EH (cell line): ENCODE measurements at places on chromosomes 11 and 22.

DNA sequence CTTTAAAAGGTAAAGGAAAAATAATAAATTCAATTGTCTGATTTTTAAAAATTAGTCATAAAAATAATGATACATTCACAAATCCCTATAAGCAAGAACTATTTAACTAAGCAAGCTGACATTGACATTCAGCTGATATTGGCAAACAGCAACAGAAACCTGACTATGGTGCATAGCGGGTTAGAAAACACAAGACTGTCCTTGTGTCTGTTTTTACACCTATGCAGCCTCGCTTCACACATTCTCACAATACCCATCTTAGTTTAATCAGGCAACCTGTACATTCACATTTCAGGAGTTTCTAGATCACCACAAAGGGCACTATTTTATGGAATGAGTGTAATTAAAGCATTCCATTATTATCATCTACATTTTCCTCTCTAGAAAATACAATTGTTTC is 737.1 kb downstream of the KCNA4 start:
- no peak for DNase-seq

- DNase-seq = no peak
These were observed 86.9 kb downstream of the SYN3 start for GRCh38 chr22:32971276-32971675.

DNA sequence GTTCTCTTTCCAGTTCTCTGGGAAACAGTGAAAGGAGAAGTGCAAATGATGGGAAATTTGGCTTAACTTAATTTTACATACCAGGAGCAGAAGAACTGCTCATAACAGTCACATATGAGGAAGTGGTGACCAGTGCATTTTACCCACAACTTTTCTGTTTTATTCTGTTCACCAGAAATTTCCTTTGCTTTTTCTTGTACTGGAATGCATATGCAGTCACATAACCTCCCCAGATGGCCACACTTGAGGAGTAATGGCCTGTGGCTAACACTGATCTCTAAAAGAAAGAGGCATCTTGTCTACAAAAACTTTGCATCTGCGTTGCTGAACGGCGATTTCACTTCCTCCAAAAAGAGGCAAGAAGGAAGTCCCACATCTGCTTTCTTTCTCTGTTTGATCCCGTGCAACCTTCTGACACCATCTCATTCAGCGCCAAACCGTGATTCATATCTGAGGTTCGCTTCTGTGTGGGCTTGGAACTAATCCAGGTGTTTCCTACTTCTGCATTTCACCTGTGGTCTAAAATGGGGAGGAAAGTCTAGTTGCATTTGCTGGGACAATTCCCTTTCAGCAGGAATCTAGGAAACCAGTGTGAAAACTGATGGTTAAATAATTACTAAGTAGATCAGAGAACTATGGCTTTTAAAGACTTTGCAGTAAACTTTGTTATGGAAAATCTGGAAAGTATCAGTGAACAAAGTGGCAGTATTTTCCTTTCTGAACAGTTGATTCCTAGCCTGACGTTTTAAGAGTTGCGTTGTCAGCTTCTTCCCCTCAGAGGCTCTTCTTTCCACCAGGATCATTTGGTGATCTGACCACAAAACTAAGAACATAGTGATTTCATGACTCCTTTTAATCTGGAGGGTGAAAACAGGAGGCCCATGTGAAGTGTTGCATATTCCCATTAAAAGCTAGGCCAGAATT is 4.2 kb upstream of the MPEG1 start:
- peak; percentile 21 for DNase-seq

- no peak for DNase-seq
These were observed 68.1 kb downstream of the ALX4 start for GRCh38 chr11:44241851-44242250.

GRCh38 chr11:78270971-78271370 is 82.3 kb downstream of the USP35 start:
- no peak for DNase-seq

DNA sequence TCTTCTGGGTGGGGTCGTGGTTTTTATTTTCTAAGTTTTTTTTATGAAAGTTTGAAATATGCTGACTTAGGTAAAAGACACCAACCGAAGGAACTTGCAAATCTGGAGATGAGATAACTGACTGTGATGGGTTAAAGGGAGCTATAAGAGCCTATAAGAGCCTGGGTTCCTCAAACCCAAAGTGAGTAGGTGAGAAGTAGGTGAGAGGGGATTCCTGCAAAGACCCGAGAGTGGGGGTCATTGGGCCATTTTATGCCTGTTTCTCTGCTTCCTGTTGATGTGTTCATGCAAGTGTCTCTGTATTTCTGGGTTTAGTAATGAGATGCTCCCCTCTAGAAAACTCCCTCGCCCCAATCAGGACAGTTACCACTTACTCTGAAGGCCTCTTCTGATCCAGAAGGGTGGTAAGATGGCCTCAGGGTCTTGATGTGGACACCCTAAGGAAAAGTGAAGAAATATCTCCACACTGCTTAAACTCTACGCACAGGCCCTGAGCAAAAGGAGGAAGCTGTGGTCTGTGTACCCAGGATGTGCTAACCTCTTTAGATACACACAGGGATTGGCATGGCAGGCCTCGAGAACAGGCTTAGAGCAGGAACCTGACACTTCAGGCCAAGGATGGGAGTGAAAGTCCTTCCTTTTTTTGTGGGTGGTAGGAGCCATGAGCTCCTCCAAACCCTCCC is 1.8 kb downstream of the FLI1 start:
- DNase-seq = peak; percentile 49

GRCh38 chr11:12235947-12236743 is 125.8 kb downstream of the MICAL2 start:
- peak; percentile 78 for DNase-seq

DNA sequence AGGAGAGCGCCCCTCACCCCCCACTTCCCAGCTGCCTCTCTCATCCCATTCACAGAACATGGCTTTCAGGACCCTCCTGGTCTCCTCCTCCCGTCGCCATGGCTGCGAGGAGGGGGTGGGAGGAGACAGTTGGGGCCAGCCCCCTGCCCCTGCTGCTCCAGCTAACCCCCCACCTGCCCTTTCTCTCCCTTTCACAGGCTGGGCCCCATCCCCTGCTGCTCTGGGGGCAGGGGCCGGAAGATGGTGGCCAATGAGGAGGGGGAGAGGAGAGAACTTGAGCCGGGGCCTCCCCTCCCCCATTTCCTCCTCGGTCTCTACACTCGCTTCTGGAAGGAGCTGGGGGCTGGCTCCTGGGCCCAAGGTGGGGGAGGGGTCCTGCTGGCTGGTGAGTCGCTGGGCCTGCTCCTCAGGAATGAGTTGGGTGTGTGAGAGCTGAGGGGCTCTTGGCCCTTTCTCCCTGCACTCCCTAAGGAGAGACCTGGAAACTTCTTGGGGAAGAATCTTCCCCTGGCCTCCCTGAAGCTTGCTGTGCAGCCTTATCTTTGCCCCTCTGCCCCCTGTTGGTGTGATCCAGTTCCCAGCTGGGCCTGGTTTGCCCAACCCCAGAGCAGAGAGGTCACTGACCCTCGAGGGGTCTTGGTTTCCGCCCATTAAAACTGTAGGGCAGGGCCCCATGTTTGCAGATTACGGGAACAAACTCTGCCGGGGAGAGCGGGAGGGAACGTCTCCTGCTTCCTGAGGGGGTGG is 10.2 kb downstream of the YPEL4 start:
- DNase-seq = peak; percentile 70

DNA sequence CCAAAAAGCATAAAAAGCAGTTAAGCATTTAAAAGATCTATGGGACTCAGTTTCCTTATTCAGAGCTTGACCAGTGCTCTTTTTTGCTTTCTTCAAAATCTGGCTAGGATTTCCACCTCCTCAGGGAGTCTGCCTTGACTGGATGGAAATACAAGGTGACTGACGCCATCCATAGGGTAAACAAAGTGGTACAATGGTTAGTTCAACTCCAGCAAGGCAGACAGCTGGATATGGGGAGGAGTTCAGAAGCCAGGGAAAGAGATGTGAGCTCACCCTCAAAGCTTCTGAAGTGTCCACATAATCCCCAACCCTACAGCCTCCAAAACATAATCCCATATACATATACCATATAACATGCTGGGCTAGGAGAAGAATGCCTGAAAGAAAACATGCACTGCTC is 52.0 kb downstream of the KIRREL3 start:
- DNase-seq = no peak

DNA sequence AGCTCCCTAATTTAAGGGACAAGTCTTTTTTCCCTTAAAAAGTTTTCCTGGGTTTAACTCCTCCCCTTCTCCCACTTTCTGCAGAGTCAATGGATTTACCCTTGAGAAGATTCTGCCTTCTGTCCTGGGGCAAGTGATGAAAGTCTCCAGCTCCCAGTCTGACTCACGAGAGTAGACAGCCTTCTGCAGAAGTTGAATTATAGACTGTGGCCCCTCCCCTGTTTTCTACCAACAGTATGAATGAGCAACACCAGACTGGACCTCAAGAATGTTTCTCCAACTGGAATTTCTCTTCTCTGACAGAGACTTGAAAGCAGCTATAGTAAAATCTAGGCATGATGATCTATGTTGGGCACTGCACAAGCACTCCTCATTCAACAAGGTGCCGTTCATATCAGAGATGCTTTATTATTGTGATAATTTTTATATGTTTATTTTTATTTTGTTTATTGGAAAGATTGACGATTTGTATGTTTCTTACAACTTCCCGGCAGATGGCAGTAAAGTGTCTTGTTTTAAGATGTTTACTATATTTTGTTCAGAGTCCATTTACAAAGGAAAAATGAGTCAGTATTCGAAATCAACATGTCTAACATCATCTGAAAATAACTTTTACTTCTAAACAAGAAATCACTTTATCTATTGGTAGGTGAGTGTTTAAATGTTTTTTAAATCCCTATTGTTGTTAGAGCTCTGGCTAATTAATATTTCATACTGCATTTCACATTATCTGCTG is 56.6 kb downstream of the LMO2 start:
- DNase-seq = peak; percentile 86

DNA sequence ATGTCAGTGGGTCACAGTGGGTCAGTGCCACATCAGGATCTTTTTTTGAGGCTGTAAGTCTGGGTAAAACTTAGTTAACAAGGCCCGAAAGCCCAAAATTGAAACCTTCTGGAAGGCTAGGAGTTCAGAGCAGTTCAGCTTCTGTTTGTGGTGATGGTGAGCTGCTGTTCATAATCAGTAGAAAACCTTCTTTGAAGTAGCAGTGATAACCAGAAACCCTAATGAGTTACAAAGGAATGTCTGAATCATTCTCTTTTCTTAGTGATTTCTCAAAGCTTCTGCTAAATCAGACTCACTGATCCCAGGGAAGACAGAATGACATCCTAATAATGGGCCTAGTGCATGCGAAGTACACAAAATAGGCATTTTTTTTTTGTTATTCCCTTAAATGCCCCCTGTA is 124.7 kb downstream of the PARVA start:
- peak; percentile 79 for DNase-seq

DNA sequence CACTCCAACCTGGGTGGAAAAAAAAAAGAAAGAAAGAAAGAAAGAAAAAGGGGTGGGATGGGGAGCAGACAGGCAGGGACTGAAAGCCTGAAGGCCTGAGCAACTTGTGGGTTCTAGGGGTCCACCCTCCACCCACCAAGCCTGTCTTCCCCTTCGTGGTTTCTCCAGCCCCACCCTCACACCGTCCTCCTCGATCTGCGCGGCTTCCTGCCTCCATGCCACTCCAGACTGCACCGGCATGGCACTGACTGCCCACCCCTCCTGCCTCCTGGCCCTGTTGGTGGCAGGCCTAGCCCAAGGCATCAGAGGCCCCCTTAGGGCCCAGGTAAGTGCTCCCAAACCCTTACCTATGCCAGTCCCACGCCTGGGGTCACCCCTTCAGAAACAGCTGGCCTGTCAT is at the start of gene CTSW:
Gene CTSW (plus strand): TSS at position 221 of the 400 bp plus-strand sequence. CDS start 18 bp downstream, at position 239.
- DNase-seq = no peak

DNA sequence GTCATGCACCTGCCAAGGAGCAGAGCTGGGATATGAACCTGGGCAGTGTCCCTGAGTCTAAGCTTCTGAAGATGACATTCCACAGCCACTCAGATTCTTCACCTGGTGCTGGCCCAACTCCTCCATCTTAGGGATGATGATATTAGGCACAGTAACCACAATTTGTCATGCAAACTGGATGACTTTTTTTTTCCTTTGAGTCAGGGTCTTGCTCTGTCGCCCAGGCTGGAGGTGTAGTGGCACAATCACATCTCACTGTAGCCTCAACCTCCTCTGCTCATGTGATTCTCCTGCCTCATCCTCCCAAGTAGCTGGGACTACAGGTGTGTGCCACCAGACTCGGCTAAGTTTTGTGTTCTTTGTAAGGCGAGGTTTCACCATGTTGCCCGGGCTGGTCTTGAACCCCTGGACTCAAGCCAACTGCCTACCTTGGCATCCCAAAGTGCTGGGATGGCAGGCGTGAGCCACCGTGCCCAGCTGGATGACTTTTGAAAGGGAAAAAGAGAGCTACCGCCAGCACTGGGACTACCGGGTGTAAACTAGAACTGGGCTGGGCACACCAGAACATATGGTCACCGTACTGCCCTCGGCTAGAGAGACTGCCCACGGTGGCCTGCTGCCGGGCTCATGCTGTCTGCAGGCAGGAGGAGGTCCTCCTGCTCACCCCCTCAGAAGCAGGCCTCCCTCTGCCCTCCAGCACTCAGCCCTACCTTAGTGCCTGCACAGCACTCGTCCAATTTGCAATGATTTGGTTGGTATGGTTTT is 77.7 kb downstream of the NAT10 start:
- DNase-seq = no peak

- no peak for DNase-seq
These were observed 65.3 kb downstream of the ARFGAP2 start for GRCh38 chr11:47111318-47111804.

- DNase-seq = no peak
These were observed 113.6 kb downstream of the LDLRAD3 start for GRCh38 chr11:36057379-36058042.

GRCh38 chr22:36822581-36822980 is 5.7 kb upstream of the PVALB start:
- DNase-seq = no peak

DNA sequence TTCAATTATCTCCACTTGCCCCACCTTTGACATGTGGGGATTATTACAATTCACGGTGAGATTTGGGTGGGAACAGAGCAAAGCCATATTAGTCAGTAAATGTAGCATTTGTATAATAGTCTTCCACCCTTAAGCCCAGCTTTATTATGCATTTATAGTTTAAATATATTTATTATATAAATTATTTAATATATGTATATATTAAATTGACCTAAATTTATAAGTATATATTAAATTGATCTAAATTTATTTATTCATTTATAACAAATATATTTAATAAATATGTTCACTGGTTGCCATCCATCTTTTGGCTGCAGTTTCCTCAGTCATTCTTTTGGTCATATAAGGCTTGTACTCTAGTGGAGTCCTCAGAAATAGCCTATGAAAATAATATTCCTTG is 23.6 kb upstream of the CHORDC1 start:
- no peak for DNase-seq

DNA sequence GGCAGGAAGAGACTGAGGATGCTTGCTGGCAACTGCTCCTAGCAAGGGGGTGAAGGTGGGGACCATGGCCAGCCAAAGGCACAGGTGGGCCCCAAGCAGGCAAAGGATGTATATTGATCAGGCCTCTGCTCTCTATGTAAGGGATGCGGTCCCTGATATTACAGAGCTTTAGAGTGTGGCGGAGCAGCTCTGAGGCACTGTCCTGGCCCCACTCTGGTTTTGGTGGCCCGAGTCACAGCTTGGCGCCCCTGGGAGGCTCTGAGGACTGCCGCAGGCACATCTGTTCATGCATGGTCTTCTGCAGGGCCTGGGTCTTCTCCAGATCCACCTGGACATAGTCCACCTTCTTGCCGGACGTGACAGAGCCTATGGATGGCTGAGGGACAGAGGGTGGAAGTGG is 45.5 kb downstream of the GAB4 start:
- no peak for DNase-seq
